Right renal pelvis (tissue), 4 donors: ENCODE measurements at places on chromosomes 5 and 9. TPM values are rescaled to one million over a fixed set of nuclear protein-coding genes. Genes with fewer than 3 reads are reported as not detected.
A peak's percentile ranks its signal among the peaks of the same experiment; 100 is the strongest.

The GLRX gene
- polyA plus RNA-seq: 67.2 TPM

The P4HA2 gene
- 39.9 TPM for polyA plus RNA-seq

DNA sequence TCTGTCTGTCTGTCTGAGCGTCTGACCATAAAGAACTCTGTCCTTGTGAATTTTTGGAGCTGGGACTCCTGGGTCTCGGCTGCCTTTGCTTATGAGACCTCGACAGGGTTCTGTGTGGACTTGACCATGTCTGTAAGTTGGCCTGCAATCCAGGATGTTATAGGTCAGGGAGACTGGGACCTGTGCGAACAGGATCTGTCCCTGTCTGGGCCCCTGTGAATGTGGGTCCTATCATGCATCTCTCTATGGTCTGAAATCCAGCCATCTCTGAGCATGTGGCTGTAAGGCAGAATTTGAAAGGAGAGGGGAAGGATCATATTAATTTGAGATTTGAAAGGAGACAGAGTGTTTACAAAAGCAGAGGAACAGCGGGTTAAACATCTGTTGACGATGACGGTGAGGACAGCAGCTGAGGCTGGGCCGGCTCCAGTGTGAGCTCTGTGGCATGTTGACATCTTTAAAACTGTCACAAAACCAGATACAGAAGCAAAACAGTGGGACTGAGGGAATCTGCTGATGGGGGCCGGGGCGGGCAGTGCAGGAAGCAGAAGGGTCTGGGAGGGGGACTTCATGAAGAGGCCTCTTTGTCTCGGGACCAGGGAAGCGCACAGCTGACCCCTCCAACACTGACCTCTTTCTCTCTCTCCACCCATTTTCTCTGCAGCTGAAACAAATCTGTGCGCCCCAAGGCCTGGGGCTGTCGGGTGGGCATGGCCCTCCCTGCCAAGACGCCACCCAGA lies 19.1 kb upstream of the MVB12B start:
- DNase-seq: no peak

The TMC1 gene
- 0.69 TPM for polyA plus RNA-seq

DNA sequence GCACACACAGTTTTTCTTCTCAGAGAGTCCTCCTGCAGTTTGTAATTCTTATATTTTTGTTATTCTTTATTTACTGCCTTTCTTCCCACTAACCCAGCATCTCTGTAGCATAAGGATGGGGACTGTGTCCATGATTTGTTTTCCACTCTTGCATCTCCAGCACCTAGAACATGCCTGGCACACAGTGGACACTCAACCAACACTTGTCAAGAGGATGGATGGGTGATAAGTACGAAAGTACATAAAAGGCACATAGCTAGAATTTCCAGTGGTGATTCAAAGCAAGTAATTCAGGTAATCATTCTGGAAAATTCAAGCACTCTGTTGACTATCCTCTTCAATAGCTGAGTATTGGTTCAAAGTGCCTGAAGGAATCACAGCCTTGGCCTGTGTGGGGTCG lies 60.2 kb upstream of the TRIO start:
- no peak for DNase-seq

DNA sequence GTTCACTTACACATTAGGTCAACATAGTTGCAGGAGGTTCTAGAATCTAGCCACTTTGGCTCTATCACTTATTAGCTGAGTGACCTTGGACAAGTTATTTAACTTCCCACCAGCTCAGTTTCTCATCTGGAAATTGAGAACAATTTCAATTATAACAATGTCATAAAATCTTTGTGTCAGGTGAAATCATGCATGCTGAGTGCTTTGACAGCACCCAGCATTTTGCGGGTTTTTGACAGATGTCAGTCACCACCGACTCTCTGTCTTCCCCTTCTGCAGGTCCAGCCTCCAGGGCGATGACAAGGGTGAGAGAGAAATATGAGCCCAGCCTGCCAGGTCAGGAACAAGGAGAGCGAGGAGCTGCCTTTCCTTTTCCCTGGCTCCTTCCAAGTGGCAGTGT lies 107.1 kb upstream of the TAS2R1 start:
- DNase-seq: no peak

DNA sequence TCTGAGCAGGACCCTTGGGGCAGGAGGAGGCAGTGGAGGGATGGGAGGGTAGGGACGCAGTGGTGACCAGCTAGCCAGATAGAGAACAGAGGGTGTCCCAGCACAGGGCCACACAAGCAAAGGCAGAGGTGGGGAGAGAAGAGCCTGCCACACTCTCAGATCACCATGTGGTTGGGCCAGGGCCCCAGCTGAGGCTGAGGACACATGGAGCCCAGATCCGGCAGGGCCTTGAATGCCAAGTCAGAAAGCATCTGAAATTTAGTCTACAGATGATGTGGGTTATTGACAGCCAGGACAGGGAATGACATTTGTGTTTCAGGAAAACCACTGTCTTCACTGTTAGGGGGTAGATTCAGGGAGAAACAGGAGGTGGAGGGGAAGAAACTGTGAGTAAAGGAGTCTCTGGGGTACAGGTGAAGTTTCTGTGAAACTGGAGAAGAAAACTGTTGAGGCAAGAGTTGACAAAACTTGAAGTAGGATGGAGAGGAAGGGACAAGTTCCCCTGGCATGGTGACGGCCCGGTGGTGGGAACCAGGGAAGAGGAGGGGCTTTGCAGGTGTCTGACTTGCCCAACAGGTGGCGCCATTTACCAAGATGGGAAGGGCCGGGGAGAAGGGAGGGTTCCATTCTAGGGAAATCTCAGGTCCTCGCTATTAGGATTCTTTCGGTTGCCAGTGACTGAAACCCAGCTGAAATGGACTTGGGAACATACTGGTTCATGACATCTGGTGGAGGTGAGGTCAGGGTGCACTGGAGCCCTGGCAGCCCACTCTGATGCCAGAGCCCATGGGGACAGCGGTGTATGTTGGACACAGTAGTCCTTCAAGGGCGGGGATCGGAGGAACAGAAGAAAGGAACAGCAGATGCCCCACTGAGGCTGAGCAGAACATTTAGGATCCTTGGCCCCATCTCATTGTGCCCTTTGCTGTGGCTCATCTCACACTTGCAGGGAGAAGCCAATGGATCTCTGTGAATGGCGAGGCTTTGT lies 100.1 kb downstream of the KCNIP1 start:
- peak; percentile 57 for DNase-seq

DNA sequence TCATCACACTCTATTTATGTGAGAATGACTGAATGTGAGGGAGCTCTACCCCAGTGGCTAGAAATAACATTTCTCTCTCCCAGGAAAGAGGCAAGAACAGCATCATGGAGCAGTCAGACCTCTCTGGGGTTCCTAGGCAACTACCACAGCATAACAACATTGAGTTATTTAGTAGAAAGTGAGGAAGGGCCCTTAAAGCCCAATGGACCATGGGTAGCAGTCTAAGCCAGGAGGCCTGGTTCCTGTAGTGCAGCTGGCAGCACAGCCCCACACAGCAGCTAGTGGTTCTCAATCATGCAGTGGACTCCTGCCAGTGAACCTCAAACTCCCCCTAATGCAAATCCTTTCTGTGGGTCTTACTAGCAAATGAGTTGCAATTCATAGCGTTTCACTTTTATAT lies 55.3 kb downstream of the SPEF2 start:
- no peak for DNase-seq

DNA sequence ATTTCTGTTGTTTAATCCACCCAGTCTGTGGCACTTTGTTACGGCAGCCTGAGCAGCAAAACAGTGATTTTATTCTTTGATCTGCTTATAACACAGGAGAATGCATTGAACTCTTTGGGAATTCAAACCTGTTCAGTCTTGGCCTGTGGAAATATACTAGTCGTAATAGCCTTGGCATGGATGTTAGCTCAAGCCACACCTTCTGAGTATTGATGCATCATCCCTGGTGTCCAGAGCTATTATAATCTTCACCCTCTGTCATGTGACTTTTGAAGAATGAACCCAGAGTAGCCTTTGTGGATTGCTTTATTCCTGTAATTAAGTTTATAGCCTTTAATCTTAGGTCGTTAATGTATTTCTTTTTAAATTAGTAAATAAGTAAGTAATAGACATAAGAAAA lies 50.8 kb upstream of the TEX48 start:
- no peak for DNase-seq

- DNase-seq: no peak
Measured at GRCh38 chr5:81225463-81225862, 7.7 kb upstream of the CKMT2 start.

GRCh38 chr5:90408571-90409317 lies 812 bp downstream of the CETN3 start:
- no peak for DNase-seq

The IL7R gene
- polyA plus RNA-seq: 0.69 TPM

DNA sequence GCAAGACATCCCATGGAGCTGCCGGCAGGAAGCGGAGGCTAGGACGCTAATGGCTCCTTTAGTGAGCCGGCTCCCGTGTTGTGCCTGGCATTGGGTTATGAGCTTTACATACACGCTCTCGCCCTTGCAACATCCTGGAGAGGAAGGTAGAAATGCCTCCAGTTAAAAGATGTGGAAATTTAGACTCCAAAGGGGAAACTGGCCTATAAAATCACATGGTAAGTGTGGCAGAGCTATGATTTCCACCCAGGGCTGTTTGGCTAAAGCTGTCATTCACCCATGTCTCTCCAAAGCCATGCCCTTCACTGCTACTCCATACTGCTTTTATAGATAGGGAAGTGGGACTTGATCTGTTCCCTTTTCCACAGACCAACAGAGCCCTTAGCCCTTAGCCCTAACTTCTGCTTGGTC lies 5.2 kb downstream of the GM2A start:
- no peak for DNase-seq

GRCh38 chr5:53922508-53923498 lies 362.4 kb downstream of the NDUFS4 start:
- DNase-seq: no peak

DNA sequence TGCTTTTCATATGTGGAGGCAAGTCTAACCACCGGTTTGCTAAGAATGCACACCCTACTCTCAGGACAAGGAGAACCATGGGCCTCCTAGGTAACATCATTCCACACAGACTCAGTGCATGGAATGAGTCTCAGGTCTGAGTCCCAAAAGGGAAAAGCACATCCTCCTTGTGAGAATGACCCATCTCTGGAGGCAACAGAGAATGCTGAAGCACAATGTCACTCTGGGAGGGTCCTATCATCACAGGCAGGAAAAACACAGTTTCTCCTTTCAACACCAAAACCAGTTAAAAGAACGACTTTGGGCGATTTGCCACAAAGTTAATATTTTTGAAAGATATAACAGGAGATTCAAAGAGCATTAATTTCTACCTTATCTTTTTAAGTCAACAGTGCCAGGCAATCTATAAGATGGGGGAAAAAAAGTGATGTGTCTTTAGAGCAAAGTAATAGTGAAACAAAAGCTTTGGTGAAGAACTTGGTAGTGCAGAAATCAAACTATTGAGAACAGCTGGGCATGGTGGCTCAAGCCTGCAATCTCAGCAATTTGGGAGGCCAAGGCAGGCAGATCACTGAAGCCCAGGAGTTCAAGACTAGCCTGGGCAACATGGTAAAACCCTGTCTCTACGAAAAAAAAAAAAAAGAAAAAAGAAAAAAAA lies 97.3 kb downstream of the OXCT1 start:
- no peak for DNase-seq

The HSPA4 gene
- polyA plus RNA-seq: 144 TPM

The ELAVL2 gene
- 4.6 TPM for polyA plus RNA-seq

DNA sequence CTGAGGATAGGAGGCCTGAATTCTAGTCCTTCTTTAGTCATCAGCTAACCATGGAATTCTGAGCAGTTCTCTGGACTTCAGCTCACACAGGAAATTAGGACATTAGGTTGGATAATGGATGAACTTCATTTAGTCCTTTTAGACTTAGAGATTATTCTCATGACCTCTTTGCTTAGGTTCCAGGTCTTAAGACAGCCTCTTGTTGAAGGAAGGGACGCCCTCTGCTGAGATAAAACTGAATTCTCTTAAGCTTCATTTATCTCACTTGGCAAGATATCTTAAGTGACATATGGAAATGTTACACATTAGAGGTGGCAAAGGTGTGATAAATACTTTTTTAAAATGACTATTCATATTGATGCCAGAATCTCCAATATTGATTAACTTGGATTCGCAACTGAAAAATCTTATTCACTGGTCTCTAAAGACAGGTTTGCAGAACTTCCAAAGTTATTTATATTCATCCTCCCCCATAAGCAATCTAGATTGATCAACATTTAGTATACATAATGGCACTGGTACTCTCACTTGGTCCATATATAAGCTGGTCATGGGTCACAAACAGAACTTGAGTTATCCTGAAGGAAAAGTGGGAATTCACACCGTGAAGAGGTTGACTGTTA lies 16.9 kb upstream of the ZNF366 start:
- DNase-seq: peak; percentile 16

- no peak for DNase-seq
Measured at GRCh38 chr5:143222287-143223231, 180.9 kb downstream of the NR3C1 start.

GRCh38 chr5:138724470-138725146 lies 28.6 kb upstream of the CTNNA1 start:
- DNase-seq: no peak

DNA sequence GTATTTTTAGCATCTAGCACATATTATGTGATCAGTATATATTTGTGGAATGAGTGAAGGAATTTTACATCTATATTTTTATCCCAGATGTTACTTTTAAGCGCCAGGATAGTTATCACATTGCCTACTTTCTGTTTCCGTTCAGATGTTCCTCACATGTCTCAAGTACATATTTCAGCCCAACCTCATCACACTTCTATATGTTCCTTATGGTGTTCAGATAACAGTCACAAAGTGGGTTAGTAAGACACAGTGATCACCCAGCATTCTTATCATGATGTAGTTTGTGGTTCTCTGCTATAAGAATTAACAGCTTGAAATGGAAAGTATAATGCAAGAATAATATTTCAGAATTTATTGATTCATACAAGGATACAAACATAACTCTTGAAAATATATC lies 170.0 kb upstream of the RASA1 start:
- DNase-seq: no peak

- DNase-seq: no peak
Measured at GRCh38 chr9:97651646-97652045, 18.0 kb downstream of the NCBP1 start.

The IFNA17 gene
- not detected for polyA plus RNA-seq

DNA sequence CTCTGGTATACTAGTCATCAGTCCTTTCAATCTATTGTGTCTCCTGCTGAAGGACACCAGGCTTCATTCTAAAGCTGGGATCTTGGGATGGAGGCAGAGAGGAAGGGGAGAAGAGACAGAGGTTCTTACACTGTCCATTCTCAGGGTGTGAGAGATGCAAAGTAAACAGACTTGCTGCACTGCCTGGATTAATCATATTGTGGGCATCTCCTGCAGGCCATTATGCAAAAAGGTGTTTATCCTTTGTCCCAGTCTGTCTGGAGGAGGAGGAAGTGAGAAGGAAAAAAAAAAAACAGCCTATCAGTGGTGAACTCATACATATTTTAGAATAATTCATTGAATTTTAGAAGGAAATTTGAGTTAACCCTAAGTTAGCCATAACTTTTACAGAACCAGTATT lies 92.9 kb upstream of the TNPO1 start:
- no peak for DNase-seq

DNA sequence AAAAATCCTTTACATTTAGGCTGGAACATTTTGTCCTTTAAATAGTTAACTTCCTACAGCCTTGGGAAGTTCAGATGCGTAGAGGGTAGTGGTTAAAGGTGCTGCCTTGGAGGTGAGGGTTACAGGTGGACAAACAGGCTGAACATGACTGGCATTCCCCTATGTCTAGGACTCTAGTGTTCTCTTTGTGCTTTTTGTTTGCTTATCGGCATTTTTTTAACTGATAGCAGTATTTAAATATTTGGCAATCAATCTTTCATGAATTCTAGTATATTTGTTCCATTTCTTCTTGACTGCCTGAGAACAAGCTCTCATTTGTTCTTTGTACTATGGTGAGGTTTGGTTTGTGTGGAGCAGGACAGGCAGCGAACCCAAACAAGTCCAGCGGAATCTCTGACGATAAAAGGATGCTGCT lies 307.6 kb downstream of the CTNND2 start:
- no peak for DNase-seq

- no peak for DNase-seq
Measured at GRCh38 chr5:168152660-168153059, 138.8 kb upstream of the WWC1 start.
